Right atrium auricular region (tissue), 2 donors: ENCODE measurements at places on chromosomes 6 and 20. TPM values are rescaled to one million over a fixed set of nuclear protein-coding genes. Genes with fewer than 3 reads are reported as not detected.

PTCHD4 gene
- 0.51 TPM for total RNA-seq

ADGRF1 gene
- total RNA-seq = not detected

HACE1 gene
- 6.8 TPM for total RNA-seq

DNA sequence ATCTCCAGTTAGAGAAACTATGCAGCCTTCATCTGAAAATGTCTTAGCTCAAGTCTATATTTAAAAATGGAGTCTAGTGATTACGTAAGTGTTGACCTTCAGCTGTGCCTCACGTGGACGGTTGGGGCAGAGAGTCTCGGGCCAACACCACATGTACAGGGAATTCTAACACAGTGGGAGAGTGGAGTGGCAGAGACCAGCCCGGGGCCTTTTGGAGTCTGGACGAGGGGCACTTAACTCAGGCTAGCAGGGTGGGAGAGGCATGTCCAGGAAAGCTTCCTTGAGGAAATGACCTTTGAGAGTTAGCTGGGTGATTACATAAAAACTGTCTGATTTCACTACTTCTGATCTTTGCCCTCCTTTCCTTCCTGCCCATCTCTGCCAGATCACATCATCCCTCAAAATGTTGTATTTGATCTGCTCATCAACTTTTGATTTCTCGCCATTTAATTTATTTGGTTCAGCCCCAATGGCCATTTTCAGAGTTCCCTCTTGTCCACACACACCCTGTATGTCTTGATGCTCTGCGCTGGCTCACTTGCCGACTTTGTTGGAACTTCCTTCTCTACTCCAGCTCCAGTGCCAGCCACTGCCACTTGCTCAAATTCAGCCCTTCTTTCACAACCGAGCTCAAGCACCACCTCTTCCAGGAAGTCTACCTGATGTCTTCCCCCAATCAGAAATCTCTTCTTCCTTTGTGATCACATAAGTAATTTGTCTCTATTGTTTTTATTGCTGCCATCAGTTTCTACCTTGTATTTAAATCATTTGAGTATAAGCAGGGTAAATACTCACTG, 2.6 kb downstream of the ARMC2 start:
- no peak for DNase-seq
- H3K4me3 ChIP-seq = no peak overlapping the region
- peaks cover 9% of the 10 kb centered on the region for H3K36me3 ChIP-seq
- no peaks in the 10 kb centered on the region for H3K27me3 ChIP-seq
- peak overlapping the region; percentile 92 for H3K27ac ChIP-seq

- peaks cover 7% of the 10 kb centered on the region for H3K4me1 ChIP-seq
- H3K27ac ChIP-seq = no peak overlapping the region
- no peaks in the 10 kb centered on the region for H3K27me3 ChIP-seq
- H3K4me3 ChIP-seq = no peak overlapping the region
Observed at GRCh38 chr6:142893088-142893487, 51.9 kb downstream of the HIVEP2 start.

DNA sequence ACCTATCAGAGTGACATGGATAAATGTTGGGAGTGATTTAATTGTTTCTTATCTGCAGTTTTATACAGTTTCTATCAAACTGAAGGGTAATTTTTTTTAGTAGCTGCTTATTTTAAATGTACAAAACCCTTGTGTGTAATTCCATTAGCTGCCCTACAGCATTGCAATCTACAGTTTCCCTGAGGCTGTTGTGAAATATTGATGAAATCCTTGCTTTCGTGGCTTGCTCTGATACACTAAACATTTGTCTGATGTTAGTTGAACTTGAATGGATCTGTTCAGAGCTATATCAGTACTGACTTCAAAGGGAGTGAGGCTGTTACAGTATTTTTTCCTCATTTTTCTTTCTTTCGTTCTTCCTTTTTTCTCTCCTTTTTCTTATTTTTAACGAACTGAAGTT, 255.4 kb downstream of the TSHZ2 start:
- H3K4me3 ChIP-seq = no peak overlapping the region
- no peak for DNase-seq
- H3K27ac ChIP-seq = no peak overlapping the region
- no peaks in the 10 kb centered on the region for H3K27me3 ChIP-seq
- H3K4me1 ChIP-seq = no peaks in the 10 kb centered on the region

DNA sequence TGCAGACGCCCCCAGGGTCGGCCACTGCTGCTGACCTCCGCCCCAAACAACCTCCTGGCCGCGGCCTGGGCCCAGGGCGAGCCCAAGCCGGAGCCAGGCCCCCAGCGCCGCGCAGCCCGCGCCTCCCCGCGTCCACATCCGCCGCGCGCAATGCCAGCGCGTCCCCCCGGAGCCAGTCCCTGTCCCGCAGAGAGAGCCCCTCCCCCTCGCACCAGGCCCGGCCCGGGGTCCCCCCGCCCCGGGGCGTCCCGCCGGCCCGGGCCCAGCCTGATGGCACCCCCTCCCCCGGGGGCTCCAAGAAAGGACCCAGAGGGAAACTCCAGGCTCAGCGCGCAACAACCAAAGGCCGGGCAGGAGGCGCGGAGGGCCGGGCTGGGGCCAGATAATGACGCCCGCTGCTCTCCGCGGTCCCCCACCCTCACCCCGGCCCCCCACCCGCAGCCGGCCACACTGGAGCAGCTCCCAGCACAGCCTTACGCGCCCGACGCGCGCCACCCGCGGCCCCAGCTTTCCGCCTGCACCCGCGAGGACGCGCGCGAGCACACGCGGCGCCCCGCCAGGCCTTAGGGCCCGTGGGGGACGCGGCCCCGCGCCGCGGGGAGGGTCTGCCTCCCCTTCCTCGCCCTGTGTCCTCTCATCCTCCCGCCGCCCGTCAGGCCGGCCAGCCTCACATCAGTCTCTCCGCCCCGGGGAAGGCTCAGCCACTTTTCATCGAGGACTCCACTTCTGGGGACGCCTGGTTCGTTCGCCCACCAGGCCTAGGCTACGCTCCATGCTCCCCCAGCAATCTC, 12.9 kb upstream of the SLC22A7 start:
- H3K36me3 ChIP-seq = no peaks in the 10 kb centered on the region
- H3K4me3 ChIP-seq = peak overlapping the region; percentile 40
- H3K4me1 ChIP-seq = no peaks in the 10 kb centered on the region

DNA sequence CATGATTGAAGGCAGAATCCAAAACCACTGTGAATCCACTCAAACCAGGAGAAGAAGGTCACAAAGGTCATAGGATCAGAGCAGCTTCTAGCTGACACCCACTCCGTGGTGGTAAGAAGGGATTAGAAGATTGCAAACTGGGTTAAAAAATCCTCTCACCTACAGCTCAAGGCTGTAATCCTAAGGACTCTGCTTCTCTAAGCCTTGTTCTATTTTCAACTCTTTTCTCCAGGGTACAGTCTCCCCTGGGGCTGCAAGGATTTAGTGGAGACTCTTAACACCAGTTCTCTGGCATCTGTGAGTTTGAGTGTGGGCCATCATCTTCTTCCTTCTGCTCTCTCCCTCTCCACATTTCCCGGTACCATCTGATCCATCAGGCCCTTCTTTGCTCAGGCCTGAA, at the start of gene GUCA1A:
Gene GUCA1A, plus strand, starts transcription at position 264 of the 400 bp plus-strand sequence. CDS start 250 bp downstream, outside the sequence.
- no peak within 1 kb of the TSS for H3K27ac ChIP-seq
- H3K27me3 ChIP-seq = no peaks in the 10 kb centered on the region
- no peak for DNase-seq
- H3K4me1 ChIP-seq = no peaks in the 10 kb centered on the region
- no peaks in the 10 kb centered on the region for H3K36me3 ChIP-seq

- no peaks in the 10 kb centered on the region for H3K4me1 ChIP-seq
- no peaks in the 10 kb centered on the region for H3K36me3 ChIP-seq
- no peak overlapping the region for H3K27ac ChIP-seq
- H3K4me3 ChIP-seq = peak overlapping the region; percentile 43
- no peak for DNase-seq
Observed at GRCh38 chr6:106360989-106361430, 493 bp downstream of the CRYBG1 start.

DNA sequence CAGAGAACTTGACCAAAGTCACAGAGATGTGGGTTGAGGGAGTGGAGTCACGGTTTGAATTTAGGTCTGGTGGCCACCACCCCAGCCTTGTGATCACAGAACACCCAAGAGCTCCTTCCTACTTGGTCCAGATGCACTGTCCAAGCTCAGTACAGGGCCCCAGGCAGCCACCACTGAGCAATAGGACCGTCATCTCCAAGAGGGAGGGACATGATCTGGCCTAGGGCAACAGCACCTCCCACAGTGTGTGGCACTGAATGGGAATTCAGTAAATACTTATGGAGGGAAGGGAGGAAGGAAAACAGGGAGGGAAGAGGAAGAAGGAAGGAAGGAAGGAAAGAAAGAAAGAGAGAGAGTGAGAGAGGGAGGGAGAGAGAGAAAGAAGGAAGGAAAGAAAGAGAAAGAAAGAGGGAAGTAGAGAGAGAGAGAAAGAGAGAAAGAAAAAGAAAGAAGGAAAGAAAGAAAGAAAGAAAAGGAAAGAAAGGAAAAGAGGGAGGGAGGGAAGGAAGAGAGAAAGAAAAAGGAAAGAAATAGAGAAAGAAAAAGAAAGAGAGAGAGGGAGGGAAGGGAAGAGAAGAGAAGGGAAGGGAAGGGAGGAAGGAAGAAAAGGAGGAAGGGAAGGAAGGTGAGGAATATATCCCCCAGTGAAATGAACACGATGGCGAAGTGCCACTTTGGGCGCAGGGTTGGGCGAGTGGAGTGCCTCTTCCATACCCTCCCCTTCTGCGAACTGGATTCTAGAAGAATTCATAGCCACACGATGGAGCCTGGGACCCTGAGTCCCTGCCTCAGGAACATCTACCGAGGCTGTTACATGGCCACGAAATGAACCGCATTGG, 243.7 kb downstream of the TFAP2C start:
- no peak overlapping the region for H3K4me3 ChIP-seq
- no peaks in the 10 kb centered on the region for H3K36me3 ChIP-seq
- no peak for DNase-seq
- no peak overlapping the region for H3K27ac ChIP-seq

DNA sequence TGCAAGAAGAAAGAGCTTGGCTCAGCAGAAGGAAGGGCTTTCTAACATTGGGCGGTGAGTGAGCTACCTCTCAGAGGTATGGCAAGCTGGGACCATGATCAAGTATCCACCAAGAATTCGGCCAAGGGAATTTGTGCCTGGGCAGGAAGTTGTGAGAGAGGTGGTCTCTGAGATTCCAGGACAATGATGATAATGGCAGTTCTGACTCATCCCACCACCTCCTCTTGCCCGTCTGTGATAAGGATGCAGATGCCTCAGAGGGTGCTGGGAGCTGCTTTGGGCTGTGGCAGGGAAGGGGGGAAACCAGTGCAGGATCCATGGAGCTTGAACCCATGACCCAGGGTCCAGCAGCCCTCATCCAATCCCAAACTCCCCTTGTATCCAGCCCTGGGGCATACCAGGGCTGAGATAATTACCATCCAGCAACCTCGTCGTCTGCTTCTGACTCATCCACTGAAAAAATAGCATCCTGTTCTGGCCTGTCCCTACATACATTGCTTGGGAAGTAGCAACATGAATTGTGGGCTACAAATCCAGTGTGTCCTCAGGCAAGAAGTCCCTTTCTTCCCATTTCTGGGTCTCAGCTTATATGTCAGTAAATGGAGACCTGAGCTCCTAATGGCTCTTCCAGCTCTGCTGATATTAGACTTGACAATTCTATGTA, 5.9 kb downstream of the TGM6 start:
- H3K4me3 ChIP-seq = no peak overlapping the region
- no peak for DNase-seq
- H3K27ac ChIP-seq = no peak overlapping the region
- no peaks in the 10 kb centered on the region for H3K4me1 ChIP-seq
- H3K27me3 ChIP-seq = no peaks in the 10 kb centered on the region
